ENCODE measurements at places on chromosomes 7 and 10. TPM values are rescaled to one million over a fixed set of nuclear protein-coding genes. Genes with fewer than 3 reads are reported as not detected.
A peak's percentile ranks its signal among the peaks of the same experiment; 100 is the strongest.

DNA sequence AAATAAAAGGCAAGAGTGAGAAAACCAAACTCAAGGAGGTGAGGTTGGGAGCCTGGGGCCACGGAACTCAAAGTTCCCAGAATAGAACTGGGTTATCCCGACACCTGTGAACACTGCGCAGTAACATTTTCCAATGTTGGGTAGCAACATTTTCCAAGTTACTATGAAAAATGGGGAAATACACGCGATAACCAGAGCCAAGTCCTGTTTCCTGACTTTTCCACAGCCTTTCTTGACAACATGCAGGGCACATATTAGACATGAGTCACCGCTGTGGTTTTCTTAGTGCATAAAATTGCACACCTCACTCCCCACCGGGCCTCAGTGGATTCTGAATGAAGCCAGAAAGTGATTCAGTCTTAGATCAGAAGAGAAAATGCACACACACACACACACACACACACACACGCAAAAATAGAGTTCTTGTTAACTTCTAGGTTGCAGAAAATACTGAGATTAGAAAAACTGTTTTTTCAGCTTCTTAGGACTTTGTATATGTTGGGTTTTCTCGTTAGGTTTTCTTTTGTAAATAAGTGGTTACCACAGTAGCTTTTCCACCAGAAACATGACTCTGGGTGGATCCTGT is 70.0 kb downstream of the CAMK1D start:
- peak; percentile 94 for DNase-seq

DNA sequence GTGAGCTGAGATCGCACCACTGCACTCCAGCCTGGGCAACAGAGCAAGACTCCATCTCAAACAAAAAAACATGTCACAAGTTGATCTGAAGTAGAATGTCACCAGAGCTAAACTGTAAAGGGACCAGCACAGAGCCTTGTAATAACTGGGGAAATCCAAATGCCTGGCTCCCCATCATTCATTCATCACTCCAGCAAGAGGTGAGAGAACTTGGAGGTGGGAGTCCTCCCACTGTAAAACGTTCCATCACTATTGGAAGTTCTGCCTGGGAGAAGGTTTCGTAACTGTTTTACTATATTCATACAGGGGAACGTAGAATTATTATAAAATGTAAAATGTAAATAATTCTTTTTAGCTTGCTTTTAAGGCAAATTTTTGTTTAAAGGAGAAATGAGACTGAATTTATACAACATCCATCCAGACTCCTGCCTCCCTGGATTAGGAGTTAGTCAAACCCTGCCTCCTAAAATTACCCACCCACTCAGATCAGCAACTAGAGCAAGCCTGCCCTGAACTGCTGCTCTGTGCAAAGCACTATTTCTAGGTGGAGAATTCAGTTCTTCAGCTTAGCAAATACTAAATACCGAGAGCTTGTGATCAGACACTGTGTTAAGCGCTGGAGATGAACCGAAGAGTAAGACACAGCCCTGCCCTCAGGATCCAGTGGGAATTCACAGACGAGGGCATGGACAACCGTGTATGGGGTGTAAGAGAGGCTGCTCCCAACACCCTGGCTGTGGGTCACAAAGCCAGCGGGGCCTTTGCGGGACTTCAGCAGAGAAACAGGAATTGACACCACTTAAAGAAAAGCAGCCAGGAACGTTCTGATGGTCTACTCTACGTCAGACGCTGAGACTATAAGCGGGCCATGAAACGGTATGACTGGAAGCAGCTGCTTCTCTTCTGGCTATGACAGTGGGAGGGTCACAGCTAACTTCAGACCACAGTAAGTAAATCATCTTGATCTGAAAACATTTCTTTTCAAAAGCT is 208.3 kb downstream of the ZMYND11 start:
- no peak for DNase-seq

DNA sequence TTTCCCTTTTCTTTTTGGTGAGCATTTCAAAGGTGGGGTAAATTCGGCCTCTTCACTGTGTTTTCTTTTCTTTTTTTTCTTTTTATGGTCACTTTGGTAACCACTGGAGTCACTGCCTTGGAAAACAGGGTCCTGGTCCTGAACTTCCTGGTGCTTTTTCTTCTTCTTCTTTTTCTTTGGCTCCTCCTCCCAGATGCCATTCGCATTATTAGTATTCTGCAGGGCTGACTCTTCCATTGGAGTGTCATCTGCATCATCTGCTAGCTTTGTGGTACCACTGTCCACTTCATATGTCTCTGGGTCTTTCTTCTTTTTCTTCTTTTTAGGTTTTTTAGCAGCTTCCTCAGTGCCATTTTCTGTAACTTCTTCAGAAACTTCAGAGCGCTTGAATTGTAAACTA is 10.5 kb downstream of the POLR1F start:
- no peak for DNase-seq

The FLNC gene
- 150 TPM for total RNA-seq

The PON3 gene
- 0.49 TPM for total RNA-seq

The AGR2 gene
- total RNA-seq, result not detected

The AKR1C8 gene
- not detected for total RNA-seq

The TMEM229A gene
- not detected for total RNA-seq

The POLR2J gene
- 81.8 TPM for total RNA-seq

GRCh38 chr10:33122014-33122809 is 164.2 kb upstream of the ITGB1 start:
- DNase-seq, result peak; percentile 89

The MLXIPL gene
- 0.07 TPM for total RNA-seq

- no peak for DNase-seq
Measured at GRCh38 chr10:120108916-120109315, 216.4 kb downstream of the SEC23IP start.

- no peak for DNase-seq
Measured at GRCh38 chr10:132503581-132504421, 33.8 kb upstream of the INPP5A start.

DNA sequence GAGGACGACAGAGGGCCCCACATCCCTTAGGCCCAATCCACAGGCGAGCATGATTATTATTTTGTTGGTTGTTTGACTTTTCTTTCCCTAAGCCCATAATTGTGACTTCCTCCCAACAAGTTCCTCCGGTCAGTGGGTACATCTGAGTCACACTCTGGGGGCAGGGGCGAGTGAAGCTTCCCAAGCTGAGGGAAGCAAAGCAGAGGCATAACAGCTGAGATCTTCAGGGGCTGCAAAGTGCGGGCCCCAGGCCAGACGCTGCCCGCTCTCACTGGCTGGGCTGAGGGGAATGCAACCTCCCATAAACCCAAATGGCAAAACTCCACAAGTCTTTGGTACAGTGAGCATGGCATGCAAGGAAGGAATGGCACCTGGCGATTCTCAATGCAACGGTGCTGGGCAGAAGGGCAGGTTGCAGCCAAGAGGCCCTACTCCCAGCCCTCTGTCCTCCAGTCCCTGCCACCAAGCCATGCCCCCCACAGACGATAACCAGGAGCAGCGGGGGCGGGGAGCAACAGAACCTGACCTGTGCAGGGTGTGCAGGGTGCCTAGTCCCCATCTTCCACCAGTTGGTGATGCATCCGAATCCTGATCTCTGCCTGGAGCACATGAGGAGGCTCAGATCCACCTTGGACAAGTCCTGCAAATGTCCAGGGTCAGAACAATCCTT is 25.3 kb downstream of the TNS3 start:
- DNase-seq, result peak; percentile 57

GRCh38 chr10:96352582-96352981 is 6.2 kb downstream of the OPALIN start:
- no peak for DNase-seq

DNA sequence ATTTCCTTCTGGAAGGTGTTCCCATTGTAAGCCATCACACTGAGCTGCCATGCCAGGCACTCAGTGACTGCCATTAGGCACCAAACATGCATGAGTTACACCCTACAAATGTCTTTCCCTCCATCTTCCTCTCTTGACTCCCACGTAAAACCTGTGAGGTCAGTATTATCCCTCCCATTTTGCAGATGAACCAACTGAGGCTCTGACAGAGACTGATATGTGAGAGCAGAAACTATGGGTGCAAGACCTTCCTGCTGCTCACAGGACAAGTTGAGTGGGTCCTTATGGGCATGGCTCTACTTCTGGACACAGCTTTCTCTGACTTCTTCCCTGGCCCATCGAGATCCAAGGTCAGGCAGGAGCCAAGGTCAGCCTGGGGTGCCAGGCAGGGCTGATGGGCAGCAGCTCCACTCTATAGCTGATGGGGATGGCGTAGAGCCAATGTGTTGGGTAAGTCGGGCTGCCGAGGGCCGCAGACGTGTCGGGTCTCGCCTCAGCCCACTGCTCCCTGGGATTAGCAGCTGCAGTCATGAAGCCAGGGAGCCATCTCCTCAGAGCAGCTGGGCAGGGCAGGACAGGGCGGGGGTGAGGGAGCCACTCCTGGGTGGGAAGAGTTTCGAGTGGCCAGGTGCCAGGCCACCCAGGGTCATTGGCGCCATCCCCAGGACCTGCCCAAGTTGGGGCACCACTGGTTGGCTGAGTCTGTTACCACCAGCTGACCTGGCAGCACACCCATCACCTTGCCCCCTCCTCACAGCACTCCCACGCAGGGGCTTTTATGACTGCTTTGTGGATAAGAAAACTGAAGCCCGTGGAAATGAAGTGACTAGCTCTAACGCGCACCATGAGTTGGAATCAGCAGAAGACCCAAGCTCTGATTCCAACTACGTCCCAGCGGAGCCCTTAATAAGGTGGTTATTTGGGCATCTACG is 117.8 kb upstream of the ZMIZ1 start:
- DNase-seq, result no peak

GRCh38 chr7:79528421-79528820 is 75.0 kb upstream of the MAGI2 start:
- peak; percentile 34 for DNase-seq

GRCh38 chr7:118711688-118712087 is 487.2 kb downstream of the ANKRD7 start:
- DNase-seq, result no peak

GRCh38 chr10:122152544-122152943 is 118.6 kb upstream of the BTBD16 start:
- DNase-seq, result no peak

DNA sequence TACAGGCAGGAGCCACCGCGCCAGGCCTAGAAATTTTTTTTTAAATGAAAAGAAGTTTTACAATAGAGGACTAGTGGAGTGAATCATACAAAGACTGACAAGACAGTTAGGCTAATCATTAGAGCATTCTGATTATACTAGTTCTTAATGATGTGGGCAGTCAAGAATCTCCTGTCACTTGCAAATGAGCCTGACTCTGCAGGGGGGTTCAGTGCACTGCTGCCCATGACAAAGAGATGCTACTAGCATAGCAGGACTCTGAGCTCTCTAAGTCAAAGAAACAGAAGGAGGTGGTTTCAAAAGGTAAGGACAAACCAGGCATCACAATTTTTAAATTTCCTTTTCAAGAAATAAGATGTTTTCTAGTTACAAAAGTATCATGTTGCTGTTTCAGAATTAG is 59.0 kb downstream of the CCDC6 start:
- no peak for DNase-seq

DNA sequence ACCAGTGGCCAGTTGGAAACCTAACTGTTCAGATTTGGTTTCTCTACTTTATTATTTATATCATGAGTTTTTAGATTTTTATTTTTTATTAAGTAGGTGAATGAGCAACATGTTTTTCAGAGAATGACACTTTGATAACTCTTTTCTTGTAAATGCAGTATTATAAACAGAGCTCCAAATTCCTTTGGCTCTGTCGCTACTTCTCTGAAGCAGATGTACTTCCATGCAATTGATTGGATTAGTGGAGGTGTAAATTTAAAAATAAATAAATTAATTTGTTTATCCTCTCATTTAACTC is 34.3 kb upstream of the ICA1 start:
- no peak for DNase-seq

DNA sequence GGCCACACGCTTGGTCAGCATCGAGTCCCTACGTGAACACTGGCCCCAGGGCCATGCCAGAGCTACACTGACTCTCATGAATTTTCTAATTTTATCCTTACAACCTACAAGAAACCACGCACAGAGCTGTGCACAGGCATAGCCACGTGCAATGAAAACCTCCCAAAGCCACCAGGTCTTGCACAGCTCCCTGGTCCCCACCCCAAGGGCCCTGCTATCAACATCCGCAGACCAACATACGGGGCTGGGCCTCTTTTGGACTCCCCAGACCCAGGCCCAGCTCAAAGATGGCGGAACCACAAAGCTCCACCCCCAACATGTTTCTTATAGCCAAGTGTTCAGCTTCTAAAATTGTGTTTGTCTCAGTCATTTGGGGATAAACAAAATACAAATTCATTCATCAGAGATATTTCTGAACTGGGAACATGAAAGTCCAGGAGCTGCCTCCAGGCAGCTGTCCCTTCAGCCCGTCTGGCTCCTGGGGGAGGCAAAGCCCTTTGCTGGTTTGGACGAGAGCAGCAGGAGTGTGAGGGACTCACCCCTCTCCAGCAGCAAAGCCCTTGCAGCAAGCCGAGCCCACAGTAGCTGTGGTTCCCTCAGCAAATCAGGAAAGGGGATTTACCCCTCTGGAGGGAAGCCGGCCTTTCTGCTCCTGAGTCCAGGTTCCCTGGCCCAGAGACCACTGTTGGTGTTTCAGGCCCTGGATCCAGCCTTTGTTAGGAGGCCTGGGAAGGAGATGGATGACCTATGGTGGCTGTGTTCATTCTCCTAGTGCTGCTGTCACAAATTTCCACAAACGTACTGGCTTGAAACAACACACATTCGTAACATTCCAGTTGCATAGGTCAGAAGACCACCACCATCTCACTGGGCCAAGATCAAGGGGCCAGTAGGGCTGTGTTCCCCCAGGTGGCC is 75.1 kb downstream of the OAT start:
- DNase-seq, result no peak

DNA sequence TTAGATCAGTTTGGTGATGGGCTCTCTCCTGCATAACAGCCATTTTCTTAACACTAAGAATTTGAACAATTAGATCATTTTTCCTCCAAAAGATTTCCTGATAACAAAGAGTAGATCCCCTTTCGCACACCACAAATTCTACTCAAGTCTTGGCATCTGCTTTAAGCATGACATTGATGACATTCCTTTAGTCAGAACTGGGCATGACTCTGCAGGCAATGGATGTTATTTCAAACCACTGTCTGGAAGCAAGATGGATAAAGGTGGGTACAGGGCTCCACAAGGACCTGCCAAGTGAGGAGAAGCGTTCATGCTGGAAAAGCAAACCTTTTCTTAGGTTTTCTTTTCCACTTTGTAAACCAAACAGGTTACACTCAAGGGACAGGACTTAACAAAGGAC is 123.5 kb downstream of the GLCCI1 start:
- DNase-seq, result no peak

- peak; percentile 6 for DNase-seq
Measured at GRCh38 chr7:14687777-14688176, 214.8 kb downstream of the DGKB start.

DNA sequence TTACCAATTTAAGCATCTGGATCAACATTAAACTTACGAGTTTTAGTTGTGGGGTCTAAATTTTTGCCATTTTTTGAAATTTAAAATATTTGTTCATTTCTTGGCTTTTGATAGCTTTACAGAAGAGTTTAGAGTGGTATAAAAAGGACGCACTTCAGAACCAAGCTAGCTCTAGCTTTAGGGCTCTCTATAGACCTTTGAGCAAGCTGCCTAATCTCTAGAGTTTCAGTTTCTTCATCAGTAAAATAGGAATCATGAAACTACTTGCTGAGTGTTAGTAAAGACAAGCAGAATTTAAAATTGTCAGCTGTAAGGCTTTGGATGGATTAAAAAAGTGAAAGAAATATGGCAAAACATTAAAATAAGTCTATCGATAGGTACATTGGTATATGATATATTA is 266.5 kb downstream of the IPMK start:
- DNase-seq, result no peak
